ENCODE measurements at places on chromosomes 7 and 10. TPM values are rescaled to one million over a fixed set of nuclear protein-coding genes. Genes with fewer than 3 reads are reported as not detected.

DNA sequence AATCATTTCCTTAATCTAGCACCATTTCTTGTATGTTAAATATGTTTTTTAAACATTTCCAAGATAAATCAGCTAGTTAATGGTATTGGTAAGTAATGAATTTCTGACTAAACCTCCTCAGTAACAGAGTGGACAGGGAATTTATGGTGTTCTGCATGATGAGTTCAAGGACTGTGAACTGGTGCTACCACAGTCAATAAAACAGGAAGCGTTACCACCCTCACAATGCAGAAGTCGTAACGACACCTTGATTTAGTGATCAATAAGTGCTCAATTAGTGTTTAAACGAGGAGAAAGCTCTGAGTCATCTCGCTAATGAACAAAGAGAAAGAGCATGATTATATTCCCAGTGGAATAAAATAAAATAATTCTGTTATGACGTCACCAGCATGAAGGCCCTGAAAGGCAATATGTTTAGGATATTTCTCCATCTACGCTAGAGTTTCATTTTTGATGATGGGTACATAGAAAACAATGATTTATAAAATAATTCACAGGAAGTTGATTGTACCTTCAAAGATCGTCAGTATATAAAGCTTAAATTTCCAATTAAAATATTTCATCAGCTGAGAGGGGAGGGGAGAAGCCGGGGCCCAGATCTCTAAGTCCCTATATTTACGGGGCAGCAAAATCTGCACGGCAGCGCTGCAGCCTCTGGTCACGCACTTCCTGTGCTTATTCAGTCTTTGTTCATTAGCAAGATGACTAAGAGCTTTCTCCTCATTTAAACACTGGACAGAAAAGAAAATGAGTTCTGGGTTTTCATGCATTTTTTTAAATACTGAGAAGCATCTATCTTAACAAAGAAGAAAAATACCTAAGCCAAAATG is 400.5 kb downstream of the PTPRN2 start:
- no peak for DNase-seq

DNA sequence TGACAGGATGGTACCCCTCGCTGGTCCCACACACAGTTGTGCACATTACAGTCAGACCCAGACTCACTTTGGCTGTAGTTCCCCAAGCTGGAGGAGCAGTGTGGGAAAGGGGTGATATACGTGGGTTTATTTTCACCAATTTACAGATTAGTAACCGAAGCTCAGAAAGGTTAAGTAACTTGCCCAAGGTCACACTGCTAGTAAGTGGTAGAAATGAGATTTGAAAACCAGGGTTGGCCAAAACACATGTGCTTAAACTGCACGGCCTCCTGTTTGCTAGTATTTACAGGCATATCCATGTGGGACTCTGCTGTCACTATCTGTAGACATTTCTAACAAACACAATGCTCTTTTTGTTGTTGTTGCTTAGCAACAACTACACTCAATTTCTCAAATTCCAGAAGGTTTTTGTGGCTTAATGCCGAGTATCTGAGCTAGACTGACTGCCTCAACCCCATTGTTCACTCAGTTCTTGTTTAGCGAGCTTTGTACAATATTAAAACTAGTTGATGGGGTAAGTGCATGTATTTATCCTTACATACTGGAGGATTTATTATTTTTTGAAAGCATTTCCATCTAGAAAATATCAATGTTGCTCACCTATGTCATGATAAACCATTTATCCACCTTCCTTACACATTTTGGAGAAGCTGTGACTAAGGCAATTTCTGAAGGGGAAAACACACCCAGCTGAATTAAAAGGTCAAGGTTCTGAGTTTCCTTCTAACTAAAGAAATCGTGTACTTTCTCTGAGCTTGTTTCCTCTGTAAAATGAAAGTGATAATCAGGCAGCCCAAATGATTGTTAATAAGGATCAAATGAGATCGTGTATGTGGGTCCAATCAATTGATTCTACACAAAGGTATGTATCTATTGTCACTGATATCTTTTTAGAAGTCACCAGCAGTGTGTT is 5.3 kb upstream of the TMEM139 start:
- no peak for DNase-seq

The CHCHD2 gene
- total RNA-seq, result 328 TPM

- DNase-seq, result no peak
These were observed 10.8 kb upstream of the ELN start for GRCh38 chr7:74017125-74017524.

- no peak for DNase-seq
These were observed 37.2 kb downstream of the PIK3AP1 start for GRCh38 chr10:96683065-96683464.

- no peak for DNase-seq
These were observed 118.5 kb downstream of the VTI1A start for GRCh38 chr10:112565434-112566053.

The HILPDA gene
- 33.4 TPM for total RNA-seq

- DNase-seq, result no peak
These were observed 9.8 kb downstream of the LFNG start for GRCh38 chr7:2529161-2530070.

DNA sequence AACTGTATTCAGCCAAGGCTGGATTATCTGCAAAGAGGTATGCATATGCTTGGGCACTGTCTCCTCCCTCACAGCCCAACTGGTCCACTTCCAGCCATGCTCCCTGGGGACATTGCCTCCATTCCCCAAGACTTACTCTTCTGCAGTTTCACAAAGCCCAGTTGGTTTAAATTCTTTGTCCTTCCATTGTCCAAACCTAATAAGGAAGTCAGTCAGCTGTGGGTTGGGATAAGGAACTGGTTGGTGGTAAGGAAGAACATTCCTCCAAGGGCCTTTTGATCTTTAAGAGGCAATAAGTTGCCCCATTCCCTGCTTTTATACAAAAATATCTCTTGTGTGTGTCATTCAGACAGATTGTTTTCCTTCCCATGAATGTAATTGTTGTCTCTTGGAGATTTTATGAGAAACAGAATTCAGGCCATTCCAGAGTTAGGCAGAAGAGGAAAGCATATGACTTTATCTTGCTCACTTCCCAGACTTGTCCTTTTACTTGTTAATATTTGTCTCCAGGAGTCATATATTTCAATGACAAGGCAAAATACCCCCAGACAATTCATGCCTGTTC is 673.7 kb downstream of the SUGCT start:
- no peak for DNase-seq

- no peak for DNase-seq
These were observed 183.0 kb upstream of the CTBP2 start for GRCh38 chr10:125343118-125343925.

The TIMM23B gene
- 18.6 TPM for total RNA-seq

DNA sequence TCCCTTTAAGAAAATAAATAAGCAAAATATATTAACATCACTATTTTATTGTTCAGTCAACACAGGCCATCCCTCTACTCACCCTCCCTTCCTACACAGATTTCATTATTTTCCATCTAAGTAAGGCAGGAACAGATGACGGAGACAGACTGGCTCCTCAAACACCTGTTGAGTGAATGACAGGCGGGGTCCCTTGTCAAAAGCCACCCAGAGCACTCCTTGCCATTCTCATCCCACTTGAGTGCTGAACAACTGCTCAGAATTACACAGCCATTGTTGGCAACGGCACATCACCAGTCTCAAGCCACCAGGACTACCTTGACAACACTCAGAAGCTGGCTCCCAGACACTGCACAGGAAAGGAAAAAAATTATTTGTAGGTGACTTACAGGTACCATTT is 3.3 kb downstream of the GRB10 start:
- DNase-seq, result no peak

GRCh38 chr7:19715499-19715898 is 6.7 kb upstream of the POLR1F start:
- DNase-seq, result no peak

DNA sequence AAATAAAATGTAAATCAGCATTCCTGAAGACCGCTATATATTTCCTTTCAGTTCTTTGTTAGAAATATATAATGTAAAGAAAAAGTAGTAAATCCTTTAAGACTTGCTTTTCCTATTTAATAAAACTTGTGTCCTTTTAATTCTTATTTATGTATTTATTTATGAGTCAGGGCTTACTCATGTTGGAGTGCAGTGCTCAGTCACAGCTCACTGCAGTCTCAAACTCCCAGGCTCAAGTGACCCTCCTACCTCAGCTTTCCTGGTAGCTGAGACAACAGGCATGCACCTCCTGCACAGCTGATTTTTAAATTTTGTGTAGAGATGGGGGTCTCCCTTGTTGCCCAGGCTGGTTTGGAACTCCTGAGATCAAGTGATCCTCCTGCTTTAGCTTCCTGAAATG is 724.5 kb downstream of the ANKRD7 start:
- no peak for DNase-seq

DNA sequence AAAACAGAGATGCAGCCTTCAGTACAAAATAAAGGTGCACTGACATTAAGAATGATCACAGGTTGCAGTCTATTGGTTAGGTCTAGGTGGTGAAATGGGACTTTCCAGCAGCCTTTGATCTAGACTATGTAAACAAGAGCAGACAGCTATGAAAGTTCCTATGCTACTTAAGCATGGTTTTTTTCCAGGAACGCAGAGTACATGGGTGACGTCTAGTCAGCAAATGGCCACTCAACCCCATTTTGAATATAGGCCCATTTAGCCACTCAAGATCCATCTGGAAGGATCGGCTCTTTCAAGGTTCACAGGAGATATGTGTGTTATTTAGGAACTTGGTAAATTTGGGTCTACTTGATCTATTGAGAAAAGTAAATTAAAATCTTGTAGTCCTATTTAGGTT is 1424.6 kb upstream of the LRRTM3 start:
- no peak for DNase-seq

- peak; percentile 24 for DNase-seq
These were observed 1.3 kb downstream of the UBN2 start for GRCh38 chr7:139232377-139232717.

- DNase-seq, result no peak
These were observed 6.6 kb downstream of the CYP3A43 start for GRCh38 chr7:99834382-99834781.

DNA sequence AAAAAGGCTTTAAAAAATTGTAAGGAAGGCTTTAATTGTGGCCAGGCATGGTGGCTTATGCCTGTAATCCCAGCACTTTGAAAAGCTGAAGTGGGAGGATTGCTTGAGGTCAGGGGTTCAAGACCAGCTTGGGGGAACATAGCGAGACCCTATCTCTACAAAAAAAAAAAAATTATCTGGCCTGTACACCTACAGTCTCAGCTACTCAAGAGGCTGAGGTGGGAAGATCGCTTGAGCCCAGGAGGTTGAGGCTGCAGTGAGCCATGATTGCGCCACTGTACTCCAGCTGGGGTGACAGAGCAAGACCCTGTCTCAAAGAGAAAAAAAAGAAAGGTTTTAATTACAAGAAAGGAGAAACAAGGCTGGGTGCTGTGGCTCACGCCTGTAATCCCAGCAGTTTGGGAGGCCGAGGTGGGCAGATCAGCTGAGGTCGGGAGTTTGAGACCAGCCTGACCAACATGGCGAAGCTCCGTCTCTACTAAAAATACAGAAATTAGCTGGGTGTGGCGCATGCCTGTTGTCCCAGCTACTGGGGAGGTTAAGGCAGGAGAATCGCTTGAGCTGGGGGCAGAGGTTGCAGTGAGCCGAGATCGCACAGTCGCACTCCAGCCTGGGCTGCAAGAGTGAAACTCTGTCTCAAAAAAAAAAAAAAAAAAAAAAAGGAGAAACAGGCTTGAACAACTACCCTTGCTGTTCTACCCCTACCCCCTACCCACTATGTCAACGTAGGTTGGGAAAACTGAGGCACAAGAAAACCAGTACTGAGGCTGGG is 83.7 kb downstream of the CARD11 start:
- peak; percentile 6 for DNase-seq

The HOXA10 gene
- total RNA-seq, result 0.56 TPM

The ADRA2A gene
- 81.3 TPM for total RNA-seq

The EN2 gene
- 0.12 TPM for total RNA-seq

DNA sequence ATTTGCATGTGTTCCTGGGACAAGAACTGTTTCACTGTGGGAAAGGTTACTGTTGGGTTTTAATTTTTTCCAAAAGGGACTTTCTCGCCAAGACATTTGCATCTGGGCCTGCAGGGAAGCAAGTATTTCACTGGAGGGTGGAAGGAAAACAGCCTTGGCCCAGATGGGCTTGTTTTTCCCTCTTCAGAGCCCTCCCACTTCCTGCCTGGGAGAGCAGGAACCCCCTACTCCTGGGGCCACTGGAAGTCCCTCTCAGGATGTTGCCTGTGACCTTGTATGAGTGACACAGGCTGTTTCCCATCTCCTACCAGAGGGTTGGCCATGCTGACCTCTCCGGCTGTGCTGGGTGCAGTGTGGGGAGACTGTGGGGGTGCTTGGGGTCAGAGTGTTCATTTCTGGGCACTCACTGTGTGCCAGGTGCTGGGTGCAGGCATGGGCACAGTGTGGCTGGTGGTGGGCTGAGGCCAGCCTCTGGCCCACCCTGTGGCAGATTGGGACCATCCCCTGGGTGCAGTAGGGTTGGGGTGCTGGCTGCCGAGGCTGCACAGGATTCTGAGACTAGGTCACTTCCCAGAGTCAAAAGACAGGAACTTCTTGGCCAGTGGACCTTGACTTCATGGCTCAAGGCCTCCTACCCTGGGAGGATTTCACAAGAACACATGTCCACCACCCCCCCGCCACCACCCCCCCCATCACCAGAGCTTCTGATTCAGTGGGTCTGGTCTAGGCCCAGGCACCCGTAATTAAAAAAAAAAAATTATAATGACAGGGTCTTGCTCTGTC is 10.2 kb downstream of the TSPAN15 start:
- DNase-seq, result no peak

DNA sequence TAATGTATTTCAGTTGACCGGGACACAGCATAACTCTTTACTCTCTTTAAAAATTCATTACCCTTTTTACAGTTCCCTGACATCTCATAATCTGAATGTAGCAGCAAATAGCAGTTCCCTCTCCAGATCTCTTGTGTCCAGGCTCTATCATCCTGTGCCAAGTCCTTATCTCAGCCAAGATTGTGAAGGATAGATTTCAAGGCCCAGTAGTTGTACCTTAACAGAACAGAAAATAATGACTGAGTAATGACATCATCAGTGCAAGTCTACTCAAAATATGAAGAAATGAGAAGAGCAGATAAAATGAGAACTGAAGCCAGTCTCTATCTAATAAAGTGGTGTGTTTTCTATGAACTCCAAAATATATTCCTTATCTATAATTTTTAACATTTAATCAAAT is 92.6 kb downstream of the TFEC start:
- no peak for DNase-seq

DNA sequence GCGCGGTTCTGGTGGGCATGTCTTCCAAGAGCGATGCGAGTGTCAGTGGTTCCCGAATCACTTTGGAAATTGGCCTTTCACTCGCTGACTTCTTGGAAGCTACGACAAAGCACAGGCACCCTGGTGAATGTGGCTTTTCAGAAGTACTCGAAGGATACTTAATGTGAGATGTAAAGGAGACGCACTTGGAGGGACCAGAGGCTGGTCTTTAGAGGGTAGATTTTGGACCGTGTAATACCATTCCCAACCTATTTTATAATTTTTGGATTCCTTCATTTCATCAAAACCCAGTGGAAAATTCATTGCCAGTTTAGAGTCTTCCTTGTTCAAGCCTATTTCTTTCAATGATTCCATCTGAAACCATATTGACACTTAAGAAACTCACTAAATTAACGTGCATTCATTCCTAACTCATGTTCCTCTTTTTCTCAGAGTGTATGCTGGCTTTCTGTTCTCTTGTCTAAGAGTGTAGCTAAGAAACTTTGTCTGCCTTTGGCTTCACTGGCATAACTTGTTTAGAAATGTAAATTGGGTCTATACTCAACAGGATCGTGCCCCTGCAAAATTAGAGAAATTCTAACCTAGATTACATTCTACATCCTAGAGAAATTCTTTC is 645 bp upstream of the COPG2 start:
- DNase-seq, result no peak
